H7 (cell line): ENCODE measurements at places on chromosomes 16 and 17. TPM values are rescaled to one million over a fixed set of nuclear protein-coding genes. Genes with fewer than 3 reads are reported as not detected.
A peak's percentile ranks its signal among the peaks of the same experiment; 100 is the strongest.

The GRAPL gene
- not detected in 2 replicates for total RNA-seq

DNA sequence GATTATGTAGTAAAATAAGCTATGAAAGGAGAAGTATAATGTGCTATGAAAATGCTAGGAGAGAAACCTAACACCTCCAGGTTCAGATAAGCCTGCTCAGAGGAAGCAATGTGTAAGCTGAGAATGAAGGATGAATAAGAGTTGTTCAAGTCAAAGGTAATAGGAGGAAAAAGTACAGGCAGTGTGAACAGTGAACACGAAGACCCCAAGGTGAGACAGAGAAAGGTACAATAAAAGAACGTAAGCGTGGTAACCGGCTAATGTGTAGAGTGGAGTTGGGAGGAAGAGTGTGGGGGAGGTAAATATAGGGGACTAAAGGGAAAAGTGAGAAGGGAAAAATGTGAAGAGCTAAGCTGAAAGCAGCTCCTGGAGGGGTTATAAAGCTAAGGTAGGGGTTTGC lies 74.2 kb downstream of the TTC19 start:
- DNase-seq = no peak

- no peak for DNase-seq
Measured at GRCh38 chr16:19127205-19127604, 13.4 kb downstream of the ITPRIPL2 start.

DNA sequence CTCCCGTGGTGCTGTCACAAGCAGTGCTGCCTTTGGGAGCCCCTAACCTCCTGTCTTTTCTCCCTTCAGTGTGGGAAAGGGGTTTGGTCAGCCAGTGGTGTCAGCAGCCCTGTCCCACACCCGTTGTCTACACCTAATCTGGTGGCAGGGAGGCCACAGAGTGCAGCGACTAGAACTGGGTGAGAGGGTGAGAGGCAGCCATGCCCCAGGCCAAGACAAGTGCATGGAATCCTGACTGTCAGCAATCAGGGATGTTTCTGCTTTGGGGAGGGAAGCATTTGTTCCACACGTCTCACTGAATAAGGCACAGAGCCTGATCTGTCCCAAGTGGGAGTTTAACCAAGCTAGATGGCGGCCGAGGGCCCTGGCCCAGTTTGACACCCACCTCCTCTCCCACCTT lies 1.4 kb upstream of the ZNF267 start:
- DNase-seq = no peak

DNA sequence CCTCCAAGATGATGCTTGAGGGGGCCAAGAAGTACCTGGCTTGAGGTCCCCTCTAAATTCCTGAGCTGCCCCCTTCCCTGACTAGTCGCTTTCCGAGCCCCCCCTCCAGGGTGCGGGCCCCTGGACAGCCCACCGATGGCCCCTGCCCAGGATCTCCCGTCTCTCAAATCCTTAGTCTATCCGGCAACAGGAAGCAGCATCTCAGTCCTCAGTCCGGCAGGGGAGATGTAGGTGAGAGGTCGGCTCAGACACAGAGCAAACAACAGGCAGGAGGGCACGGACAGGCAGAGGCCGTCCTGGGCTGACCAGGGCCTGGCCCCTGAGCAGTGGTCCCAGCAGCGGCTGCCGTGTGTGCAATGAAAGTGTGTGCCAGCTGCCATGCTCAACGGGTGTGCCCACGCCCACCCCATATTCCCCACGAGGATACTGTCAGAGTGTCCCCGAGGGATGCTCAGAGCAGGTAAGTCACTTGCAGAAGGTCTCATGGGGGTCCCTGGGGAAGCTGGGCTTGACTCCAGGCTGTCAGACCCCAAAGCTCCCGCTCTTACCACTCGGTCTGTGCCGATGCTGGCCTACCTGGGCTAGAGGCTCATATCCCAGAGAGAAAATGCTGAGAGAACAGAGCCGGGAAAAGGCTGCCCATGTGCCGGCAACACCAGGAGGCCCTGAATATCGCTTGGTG lies 7.2 kb downstream of the SLC43A2 start:
- no peak for DNase-seq

The HSD11B2 gene
- total RNA-seq = 25.1 and 35.1 TPM in 2 replicates

DNA sequence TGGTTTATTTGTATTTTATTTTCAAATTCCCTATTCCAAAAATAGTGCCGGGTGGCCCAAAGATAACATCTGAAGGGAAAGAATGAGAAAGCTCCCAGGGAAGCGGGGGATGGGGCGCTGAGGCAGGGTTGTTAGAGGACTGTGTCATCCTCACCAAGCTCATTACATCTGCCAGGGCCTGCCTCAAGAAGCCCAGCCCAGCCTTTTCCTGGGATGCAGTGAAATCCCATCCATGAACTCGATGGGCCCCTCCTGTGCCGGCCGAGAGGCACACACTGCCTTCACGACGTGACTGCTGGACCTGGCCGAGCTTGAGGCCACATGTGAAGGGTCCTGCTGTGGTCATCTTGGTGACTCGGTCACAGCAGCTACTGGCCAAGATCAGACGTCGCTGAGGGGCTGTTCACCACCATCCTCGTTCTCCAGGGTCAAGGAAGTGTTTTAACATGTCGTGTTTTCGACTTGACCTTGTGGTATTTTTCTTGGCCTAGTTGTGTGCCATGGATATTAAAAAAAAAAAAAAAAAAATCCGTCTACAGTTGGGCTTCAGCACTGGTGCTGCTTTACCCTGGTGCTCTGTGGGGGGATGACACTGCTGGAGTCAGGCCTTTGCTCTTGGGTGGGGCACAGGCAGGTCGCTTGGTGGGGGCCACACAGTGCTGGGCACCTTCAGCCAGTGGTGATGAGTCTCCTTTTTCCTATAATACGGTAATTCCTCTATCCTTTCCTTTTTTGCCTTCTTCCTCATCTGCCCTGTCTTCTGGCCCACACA lies 4.9 kb downstream of the TIMM22 start:
- no peak for DNase-seq

The SP2 gene
- total RNA-seq = 2.7 and 3.2 TPM in 2 replicates

- peak; percentile 12 for DNase-seq
Measured at GRCh38 chr17:12996357-12996756, 21.5 kb downstream of the ELAC2 start.

DNA sequence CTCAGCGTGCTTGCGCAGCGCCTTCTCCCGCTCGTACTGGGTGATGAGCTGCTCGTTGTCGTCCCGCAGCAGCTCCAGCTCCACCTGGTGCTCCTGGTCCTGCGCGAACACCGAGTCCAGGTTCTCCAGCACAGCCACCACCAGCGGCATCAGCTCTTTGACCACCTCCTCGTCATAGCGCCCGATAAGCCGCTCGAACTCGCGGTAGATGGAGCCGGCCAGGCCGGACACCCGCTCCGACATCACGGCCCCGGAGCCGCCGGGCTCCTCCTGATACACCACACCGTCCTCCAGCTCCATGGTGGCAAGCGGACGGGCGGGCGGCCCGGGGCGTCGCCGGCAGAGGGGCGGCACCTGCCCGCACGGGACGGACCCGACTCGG lies 320 bp downstream of the SPAG9 start:
- DNase-seq = peak; percentile 73

The RTN4RL1 gene
- 4.0 and 7.0 TPM in 2 replicates for total RNA-seq

GRCh38 chr16:53632526-53632925 lies 71.1 kb downstream of the RPGRIP1L start:
- no peak for DNase-seq

DNA sequence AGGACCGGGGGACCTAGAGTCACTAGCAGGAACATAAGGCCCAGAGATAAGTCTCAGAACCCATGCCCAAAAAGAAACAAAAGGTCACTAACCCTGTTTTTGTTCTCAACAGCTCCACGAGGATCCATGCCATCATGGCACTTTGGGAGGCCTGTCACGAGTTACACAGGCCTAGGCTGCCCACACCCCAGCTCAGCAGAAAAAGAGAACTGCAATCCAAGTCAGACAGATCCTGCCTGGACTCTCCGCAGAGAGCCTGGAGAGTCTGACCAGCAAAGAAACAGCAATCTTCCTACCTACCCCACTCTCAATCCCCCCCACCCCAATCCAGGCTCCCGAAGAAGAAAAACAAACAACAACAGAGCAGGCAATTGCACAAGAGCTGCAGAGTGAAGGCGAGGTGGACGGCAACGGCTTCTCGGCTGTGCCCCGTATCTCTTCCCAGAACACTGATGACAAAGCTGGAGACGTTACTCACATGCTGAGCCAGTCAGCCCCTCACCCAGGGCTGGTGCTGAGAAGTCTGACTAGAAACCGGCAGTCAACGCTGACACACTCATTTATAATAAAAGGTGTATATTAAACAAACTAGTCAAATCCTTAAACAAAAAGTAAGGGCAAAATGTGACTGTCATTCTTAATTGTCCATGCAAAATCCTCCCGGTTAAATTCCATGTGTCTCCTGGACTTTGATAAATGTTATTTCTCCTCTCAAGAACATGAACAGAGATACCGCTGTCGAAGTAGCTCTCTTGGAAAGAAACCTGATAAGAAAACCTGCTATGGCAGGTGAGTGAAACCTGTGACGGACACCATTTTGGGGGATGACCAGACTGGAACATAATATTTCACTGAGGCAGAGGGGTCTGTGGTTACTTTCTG lies 89.3 kb downstream of the SMG6 start:
- DNase-seq = peak; percentile 49

The GNGT2 gene
- total RNA-seq = 0.30 TPM in 1 of 2 replicates, not detected in the other

DNA sequence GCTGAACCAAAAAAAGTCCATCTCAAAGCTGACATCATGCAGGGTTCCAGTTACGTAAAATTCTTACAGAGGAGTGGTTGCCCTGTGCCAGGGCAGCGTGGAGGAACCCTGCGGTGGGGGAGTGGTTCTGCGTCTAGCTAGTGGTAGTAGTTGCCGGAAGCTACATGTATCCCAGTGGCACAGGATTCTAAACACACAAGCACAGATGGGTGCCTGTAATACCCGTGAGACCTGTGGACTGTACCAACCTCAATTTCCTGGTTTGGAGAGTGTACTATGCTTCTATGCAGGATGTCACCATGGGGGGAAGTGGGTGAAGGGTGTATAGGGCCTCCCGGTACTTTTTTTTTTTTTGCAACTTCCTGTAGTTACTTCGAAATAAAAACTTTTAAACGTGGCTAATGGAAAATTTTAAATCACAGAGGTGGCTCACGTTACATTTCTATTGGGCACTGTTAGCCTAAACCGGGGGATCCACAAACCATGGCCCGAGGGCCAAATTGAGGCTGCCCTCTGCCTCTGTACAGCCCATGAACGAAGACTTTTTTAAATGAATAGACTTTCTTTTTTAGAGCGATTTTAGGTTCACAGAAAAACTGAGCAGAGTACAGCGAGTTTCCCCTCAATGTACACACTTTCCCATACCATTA lies 38.5 kb downstream of the TBC1D16 start:
- DNase-seq = no peak

DNA sequence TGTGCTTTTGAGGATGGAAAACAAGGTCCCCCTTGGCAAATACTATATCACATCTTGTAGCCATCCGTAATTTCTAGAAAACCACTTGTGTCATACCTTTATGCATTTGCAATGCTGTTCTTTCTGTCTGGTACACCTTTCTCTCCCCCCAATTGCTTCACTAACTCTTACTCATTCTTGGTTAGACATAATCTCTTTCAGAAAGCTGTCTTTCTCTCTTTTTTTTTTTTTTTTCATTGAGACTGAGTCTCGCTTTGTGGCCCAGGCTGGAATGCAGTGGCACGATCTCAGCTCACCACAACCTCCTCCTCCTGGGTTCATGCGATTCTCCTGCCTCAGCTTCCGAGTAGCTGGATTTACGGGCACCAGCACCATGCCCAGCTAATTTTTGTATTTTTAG lies 94.9 kb upstream of the C17orf78 start:
- no peak for DNase-seq
